ENCODE measurements at places on chromosomes 16 and 17.

DNA sequence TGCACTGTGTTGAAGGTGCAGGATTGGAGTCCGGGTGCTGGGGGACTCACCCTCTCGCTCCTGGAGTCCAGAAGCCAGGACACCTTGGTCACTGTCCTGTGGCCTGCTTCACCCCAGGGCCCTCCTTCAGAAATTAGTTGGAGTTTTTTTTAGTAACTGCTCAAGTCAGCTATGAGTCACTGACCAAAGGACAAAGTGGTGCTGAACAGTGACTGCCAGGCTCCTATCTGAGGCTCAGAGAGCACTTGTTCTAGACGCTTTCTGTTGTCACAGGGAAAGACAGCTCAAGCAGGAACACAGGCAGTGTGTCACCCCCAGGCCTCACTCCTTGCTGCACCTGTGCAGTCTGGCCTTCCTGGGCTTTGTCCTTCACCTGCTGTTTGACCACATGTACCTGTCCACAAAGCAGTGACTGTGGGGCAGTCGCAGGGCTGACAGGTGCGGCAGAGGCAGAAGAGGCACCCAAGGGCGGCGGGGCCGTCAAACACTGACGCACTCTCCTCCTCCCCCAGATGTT is 4.1 kb upstream of the FAAP100 start:
- no peak for DNase-seq

DNA sequence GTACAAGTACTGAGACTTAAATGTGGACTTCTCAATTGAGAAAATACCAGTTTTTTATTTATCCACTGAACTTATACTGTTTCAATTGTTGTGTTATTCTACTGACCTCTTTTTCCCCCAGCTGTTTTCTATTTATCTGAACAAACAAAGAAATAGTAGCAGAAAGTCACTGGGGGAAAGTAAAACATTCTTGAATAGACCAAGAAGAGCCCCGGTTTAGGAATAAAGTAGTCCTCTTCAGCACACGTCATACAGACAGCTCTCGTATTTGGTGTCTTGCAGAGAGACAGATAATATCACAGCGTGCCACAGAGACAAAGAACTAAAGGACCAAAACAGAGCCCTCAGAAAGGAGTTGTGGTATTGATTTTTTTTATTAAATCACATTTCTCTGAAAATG is 1159.1 kb upstream of the CDH8 start:
- DNase-seq = no peak

DNA sequence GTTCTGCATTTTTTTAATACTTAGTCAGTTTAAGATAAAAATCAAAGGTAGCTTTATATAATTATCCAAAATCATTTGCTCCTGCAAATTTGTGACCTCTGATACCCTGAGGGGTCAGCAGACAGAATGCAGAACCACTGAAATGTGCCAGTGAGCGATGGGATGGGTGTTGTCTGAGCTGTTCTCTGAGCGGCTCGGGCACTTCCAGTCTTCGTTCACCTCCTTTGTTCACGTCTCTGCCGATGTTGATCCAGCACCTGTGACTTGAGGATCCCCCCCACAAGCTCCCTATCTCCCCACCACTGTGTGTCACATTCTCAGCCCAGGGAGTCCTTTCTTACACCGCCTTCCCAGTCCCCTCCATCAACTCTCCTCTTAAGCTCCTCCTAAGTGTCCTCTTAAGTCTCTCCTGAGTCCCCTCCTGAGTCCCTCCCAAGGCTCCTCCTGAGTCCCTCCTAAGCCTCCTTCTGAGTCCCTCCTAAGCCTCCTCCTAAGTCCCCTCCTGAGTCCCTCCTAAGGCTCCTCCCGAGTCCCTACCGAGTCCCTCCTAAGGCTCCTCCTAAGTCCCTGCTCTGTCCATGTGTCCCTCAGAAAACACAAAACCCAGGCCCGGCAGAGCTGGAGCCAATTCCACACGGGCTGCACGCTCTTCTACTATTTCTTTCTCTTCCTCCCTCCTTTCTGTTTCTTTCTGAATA is 47.5 kb downstream of the RNF213 start:
- no peak for DNase-seq

GRCh38 chr17:75178453-75178852 is 4.3 kb downstream of the SUMO2 start:
- no peak for DNase-seq

DNA sequence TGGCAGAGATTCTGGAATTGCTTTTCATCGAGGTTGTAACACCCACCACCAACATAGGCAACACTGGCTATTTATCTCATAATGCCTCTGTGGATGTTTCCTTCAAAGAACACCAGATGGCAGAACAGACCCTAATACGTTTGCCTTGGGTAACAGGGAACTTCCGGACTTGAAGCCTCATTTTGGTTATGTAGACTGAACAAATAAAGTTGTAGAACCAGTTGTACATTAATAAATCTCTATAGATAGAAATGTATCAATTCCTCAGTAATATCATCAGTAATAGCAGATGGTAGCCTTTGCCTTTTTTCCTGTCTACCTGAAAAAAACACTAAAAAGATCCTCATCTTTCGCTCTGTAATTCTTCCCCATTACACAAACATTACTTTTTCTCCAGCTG is 25.9 kb upstream of the APOH start:
- DNase-seq = peak; percentile 61

- DNase-seq = no peak
These were observed 7.2 kb downstream of the SPACA3 start for GRCh38 chr17:32998887-32999228.

GRCh38 chr16:86609115-86609514 is 30.8 kb downstream of the FOXL1 start:
- DNase-seq = no peak
